ENCODE measurements at places on chromosomes 3 and 15. TPM values are rescaled to one million over a fixed set of nuclear protein-coding genes. Genes with fewer than 3 reads are reported as not detected.

The TM6SF1 gene
- 3.0 TPM for total RNA-seq

The IL16 gene
- 6.1 TPM for total RNA-seq

The CDCP1 gene
- total RNA-seq = 9.1 TPM

The NR2F2 gene
- total RNA-seq = 23.9 TPM

The C3orf70 gene
- 0.87 TPM for total RNA-seq

The AADACL2 gene
- not detected for total RNA-seq

The SAMMSON gene
- not detected for total RNA-seq

The SLC30A4 gene
- 10.8 TPM for total RNA-seq

The ZNF621 gene
- 18.7 TPM for total RNA-seq

The LRTM1 gene
- total RNA-seq = not detected

The SCG3 gene
- not detected for total RNA-seq

The DNAJB11 gene
- total RNA-seq = 39.3 TPM

The C2CD4A gene
- total RNA-seq = not detected

The AHSG gene
- not detected for total RNA-seq

Data from smooth muscle cell of trachea (primary cell).